ENCODE measurements at places on chromosomes 6 and 20.

GRCh38 chr6:136066005-136066404 lies 184.1 kb downstream of the MTFR2 start:
- no peak for DNase-seq

DNA sequence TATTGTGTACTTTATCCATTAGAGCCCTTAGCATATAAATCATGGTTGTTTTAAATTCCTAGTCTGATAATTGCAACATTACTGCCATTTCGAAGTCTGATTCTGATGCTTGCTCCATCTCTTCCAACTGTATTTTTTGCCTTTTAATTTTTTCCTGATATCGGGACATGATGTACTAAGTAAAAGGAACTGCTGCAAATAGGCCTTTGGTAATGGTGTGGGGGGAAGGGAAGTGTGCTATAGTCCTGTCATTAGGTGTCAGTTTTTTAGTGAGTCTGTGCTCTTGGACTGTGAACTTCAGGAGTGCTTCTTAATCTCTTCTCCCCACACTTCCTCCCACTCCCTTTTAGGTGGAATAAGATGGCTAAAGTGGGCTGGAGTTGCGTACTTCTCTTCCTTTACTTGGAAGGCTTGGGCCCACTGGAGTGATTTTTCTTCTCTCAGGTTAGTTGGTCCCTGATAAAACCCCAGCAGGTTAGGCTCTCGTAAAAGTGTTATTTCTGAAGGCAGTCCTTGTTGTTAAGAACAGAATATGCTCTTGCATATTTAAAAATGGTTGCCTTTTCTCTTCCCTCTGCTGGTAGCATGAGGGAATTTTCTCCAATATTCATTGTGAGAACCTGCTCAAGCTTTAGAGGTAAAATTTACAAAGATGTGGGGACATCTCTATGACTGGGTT lies 18.1 kb downstream of the STXBP5 start:
- no peak for DNase-seq

GRCh38 chr6:4441981-4442434 lies 306.6 kb upstream of the ECI2 start:
- no peak for DNase-seq

DNA sequence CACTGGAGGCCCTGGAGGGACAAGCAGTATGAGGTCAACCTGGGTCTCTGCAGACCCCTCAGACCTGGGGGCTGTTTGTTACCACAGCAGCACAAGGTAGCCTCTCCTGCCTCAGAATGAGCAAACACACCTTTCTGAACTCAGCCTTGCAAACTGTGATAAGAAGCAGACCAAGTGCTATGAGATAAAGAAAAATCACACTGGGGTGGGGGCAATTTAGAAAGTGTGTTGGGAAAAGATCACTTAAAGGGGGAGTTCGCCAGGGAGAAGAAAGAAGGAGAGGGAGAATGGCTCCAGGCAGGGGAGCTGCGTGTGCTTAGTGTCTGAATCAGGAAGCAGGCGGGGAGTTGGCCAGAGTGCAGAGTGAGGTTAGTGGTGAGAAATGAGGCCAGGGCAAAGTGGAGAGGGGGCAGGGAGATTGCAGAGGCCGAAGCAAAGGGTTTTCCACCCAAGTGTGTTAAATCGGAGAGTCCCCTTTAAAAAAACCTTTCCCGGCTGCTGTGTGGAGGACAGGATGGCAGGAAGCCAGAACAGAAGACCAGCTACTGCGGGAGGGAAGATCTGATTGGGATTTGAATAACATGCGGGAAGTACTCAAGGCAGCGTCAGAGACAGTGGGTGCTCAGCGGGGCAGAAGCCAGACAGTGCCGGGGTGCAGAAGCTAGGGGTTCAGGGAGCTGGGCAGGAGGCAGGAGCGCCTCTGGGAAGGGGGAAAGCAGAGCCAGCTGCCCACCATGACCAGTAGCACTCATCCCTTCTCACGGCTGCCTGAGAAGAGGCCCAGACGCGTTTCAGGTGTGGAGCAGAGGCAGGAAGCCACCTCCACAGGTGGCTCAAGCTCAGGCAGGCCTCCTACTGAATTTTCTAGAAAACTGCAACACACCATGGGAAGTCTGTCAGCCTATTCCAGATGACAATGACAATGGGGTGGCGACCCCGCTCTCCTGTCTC lies 9.0 kb downstream of the ADA start:
- DNase-seq: peak; percentile 32

GRCh38 chr6:7332090-7332745 lies 19.2 kb upstream of the SSR1 start:
- no peak for DNase-seq

- no peak for DNase-seq
These were observed 80.7 kb downstream of the SERAC1 start for GRCh38 chr6:158087224-158087867.

DNA sequence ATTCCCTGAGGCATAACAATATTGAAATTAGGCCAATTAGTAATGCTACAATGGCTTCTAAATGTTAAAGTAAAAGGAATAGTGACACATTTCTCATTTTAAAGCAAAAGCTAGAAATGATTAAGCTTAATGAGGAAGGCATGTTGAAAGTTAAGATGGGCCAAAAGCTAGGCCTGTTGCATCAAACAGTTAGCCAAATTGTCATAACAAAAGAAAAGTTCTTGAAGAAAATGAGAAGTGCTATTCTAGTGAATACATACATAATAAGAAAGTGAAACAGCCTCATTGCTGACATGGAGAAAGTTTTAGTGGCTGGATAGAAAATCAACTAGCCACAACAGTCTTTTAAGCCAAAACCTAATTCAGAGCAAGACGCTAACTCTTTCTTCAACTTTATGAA lies 12.9 kb downstream of the OR2A4 start:
- no peak for DNase-seq
